ENCODE measurements at places on chromosomes 3 and 15. TPM values are rescaled to one million over a fixed set of nuclear protein-coding genes. Genes with fewer than 3 reads are reported as not detected.

GRM2 gene
- 1.6 TPM for total RNA-seq

FAM107A gene
- total RNA-seq: not detected

HGD gene
- 6.7 TPM for total RNA-seq

CDCP1 gene
- total RNA-seq: 0.31 TPM

PIGX gene
- 14.2 TPM for total RNA-seq

TTLL13 gene
- 0.31 TPM for total RNA-seq

MUSTN1 gene
- 2.1 TPM for total RNA-seq

DNASE1L3 gene
- total RNA-seq: 1.6 TPM

NOX5 gene
- not detected for total RNA-seq

AHSG gene
- not detected for total RNA-seq

CTXN2 gene
- not detected for total RNA-seq

ADIPOQ gene
- total RNA-seq: under 0.01 TPM

CELSR3 gene
- 2.6 TPM for total RNA-seq

ITGA11 gene
- total RNA-seq: under 0.01 TPM

HYPK gene
- 6.5 TPM for total RNA-seq

HYAL3 gene
- total RNA-seq: 2.0 TPM

LTF gene
- total RNA-seq: 0.52 TPM

MYZAP gene
- total RNA-seq: 5.1 TPM

TRH gene
- total RNA-seq: 0.10 TPM

SLCO2A1 gene
- total RNA-seq: not detected

STAB1 gene
- total RNA-seq: 42.6 TPM

NEK11 gene
- total RNA-seq: 4.2 TPM

ZIC1 gene
- total RNA-seq: not detected

TM4SF4 gene
- total RNA-seq: not detected

VILL gene
- 12.4 TPM for total RNA-seq

SHC4 gene
- 0.10 TPM for total RNA-seq

CYP11A1 gene
- total RNA-seq: 0.42 TPM

SMCO1 gene
- not detected for total RNA-seq

TIGIT gene
- total RNA-seq: 4.1 TPM

TEX9 gene
- total RNA-seq: 2.2 TPM

VWA5B2 gene
- under 0.01 TPM for total RNA-seq

NSMCE3 gene
- total RNA-seq: 37.2 TPM

CPOX gene
- total RNA-seq: 7.0 TPM

SKOR1 gene
- total RNA-seq: 1.9 TPM

STRA6 gene
- total RNA-seq: not detected

INKA1 gene
- 1.5 TPM for total RNA-seq

RFTN1 gene
- total RNA-seq: 50.4 TPM

NANOGP8 gene
- 0.21 TPM for total RNA-seq

LRRC31 gene
- total RNA-seq: not detected

CHRNA7 gene
- total RNA-seq: 2.0 TPM

CD86 gene
- 50.1 TPM for total RNA-seq

LEKR1 gene
- 9.4 TPM for total RNA-seq

PLCL2 gene
- total RNA-seq: 73.6 TPM

CCK gene
- total RNA-seq: not detected

CPEB1 gene
- not detected for total RNA-seq

LRRC34 gene
- total RNA-seq: 0.73 TPM

XYLB gene
- 0.63 TPM for total RNA-seq

CLDN16 gene
- total RNA-seq: 0.10 TPM
